ENCODE measurements at places on chromosomes 12 and 14. TPM values are rescaled to one million over a fixed set of nuclear protein-coding genes. Genes with fewer than 3 reads are reported as not detected.

PLEK2 gene
- total RNA-seq: 3.7 TPM

CLBA1 gene
- total RNA-seq: 2.1 TPM

NT5DC3 gene
- 9.9 TPM for total RNA-seq

ADAMTS20 gene
- total RNA-seq: 0.52 TPM

SELPLG gene
- total RNA-seq: 3.7 TPM

TRIP11 gene
- 10.4 TPM for total RNA-seq

GNB3 gene
- 3.7 TPM for total RNA-seq

C1QL4 gene
- total RNA-seq: not detected

FERMT2 gene
- total RNA-seq: 98.6 TPM

LUM gene
- 396 TPM for total RNA-seq

NOXRED1 gene
- total RNA-seq: 0.52 TPM

ESYT1 gene
- total RNA-seq: 149 TPM

HPD gene
- not detected for total RNA-seq

NYNRIN gene
- 19.3 TPM for total RNA-seq

GPRC5A gene
- 1.0 TPM for total RNA-seq

WNT5B gene
- total RNA-seq: 30.3 TPM

EPYC gene
- 0.52 TPM for total RNA-seq

ATG101 gene
- total RNA-seq: 34.4 TPM

FOXN3 gene
- total RNA-seq: 31.8 TPM

LAG3 gene
- total RNA-seq: not detected

PRIMA1 gene
- 0.52 TPM for total RNA-seq

KIF26A gene
- 6.3 TPM for total RNA-seq

TSPAN11 gene
- total RNA-seq: 7.3 TPM

RAPGEF3 gene
- 8.4 TPM for total RNA-seq

PRICKLE1 gene
- total RNA-seq: 27.1 TPM

SOX5 gene
- 6.3 TPM for total RNA-seq

ATP5MC2 gene
- 253 TPM for total RNA-seq

ANO2 gene
- total RNA-seq: 4.7 TPM

HOXC9 gene
- 4.2 TPM for total RNA-seq

TAS2R10 gene
- total RNA-seq: 2.1 TPM

RNASE2 gene
- not detected for total RNA-seq

MYH6 gene
- total RNA-seq: 2.1 TPM

CSRP2 gene
- 20.4 TPM for total RNA-seq

SIX6 gene
- total RNA-seq: not detected

Measured in skeletal muscle tissue (tissue), 5 donors.